ENCODE measurements at places on chromosomes 2 and 18. TPM values are rescaled to one million over a fixed set of nuclear protein-coding genes. Genes with fewer than 3 reads are reported as not detected.

TRIM43 gene
- not detected for total RNA-seq

DNA sequence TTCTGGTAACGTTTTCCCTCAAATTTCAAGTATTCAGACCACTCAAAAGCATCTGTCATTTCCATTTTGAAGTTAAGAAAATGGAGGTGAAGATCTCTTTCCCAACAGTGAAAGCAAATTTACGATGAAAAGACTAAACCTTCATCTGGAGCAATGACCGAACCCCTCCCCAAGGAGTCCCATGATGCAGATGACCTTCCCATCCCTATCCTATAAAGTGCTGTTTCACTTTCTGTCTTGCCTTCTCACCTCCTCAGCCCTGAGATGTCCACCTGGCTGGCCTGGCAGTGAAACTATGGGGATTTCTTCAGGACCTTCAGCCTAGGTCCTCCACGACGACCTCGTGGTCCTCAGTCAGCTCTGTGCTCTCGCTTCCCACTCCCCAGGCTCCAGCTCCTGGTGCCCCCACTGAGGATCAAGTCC, 925 bp upstream of the NPC1 start:
- no peaks in the 10 kb centered on the region for H3K27me3 ChIP-seq
- H3K4me1 ChIP-seq = peaks cover 56% of the 10 kb centered on the region
- H3K4me3 ChIP-seq = peak overlapping the region; percentile 91
- H3K27ac ChIP-seq = peak overlapping the region; percentile 98
- H3K36me3 ChIP-seq = peaks cover 9% of the 10 kb centered on the region

DNA sequence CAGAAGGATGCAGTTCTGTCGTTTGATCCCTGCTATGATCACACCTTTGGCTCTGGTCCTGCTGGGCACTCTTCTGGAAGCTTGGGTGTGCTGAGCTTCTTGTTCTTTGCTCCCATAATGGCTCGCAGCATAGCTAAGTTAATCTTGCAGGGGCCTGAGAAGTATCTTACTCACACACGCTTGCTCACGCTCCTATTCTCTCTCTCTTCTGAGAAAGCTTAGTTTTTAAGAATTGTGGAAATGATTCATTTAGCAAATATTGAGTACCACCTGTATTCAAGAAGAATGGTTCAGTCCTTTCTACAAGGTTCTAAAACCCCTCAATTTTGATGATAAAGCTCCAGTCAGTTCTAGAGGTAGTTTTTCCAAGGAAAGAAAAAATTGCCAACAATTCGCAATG, 40.6 kb downstream of the XRCC5 start:
- H3K4me3 ChIP-seq = no peak overlapping the region
- H3K4me1 ChIP-seq = peaks cover 58% of the 10 kb centered on the region
- peak overlapping the region; percentile 76 for H3K27ac ChIP-seq
- peak; percentile 42 for DNase-seq
- peaks cover 4% of the 10 kb centered on the region for H3K27me3 ChIP-seq

DNA sequence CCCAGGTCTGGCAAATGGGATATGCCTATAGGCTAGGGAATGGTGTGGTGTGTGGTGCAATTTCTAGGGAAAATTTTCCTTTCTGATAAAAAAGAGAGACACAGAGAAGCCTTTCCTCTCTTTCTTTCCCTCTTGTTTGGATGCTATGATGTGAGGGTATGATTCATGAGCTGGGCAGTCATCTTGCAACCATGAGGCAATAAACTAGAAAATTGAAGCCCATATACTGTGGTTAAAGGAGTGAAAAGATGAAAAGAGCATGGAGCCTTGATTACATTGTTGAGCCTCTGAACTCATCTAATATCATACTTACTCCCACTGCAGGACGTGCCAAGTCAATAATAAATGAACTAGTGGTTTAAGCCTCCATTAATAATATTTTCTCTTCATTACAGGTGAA, 215.6 kb downstream of the HAUS1 start:
- H3K27me3 ChIP-seq = peaks cover 22% of the 10 kb centered on the region
- no peaks in the 10 kb centered on the region for H3K36me3 ChIP-seq
- H3K4me3 ChIP-seq = no peak overlapping the region

- H3K4me1 ChIP-seq = peaks cover 19% of the 10 kb centered on the region
- no peak overlapping the region for H3K4me3 ChIP-seq
- H3K27ac ChIP-seq = no peak overlapping the region
- H3K27me3 ChIP-seq = no peaks in the 10 kb centered on the region
- peaks cover 11% of the 10 kb centered on the region for H3K36me3 ChIP-seq
Measured at GRCh38 chr2:189837326-189837725, 53.1 kb downstream of the PMS1 start.

APCDD1 gene
- total RNA-seq = not detected

CYP27C1 gene
- total RNA-seq = 0.12 TPM

GRCh38 chr2:240322231-240322955, 113.1 kb upstream of the GPC1 start:
- H3K36me3 ChIP-seq = no peaks in the 10 kb centered on the region
- H3K27me3 ChIP-seq = peaks cover 1% of the 10 kb centered on the region
- H3K4me3 ChIP-seq = no peak overlapping the region
- H3K27ac ChIP-seq = no peak overlapping the region
- peaks cover 32% of the 10 kb centered on the region for H3K4me1 ChIP-seq

EPB41L3 gene
- 11.9 TPM for total RNA-seq

Measured in HFFc6 (cell line).